ENCODE measurements at places on chromosomes 7 and 10. TPM values are rescaled to one million over a fixed set of nuclear protein-coding genes. Genes with fewer than 3 reads are reported as not detected.

- DNase-seq = no peak
These were observed 137.6 kb downstream of the ZNF467 start for GRCh38 chr7:149635561-149636329.

- no peak for DNase-seq
These were observed 138.0 kb upstream of the KLF6 start for GRCh38 chr10:3923033-3923432.

- no peak for DNase-seq
These were observed 110.9 kb downstream of the ADCY1 start for GRCh38 chr7:45684910-45685618.

DNA sequence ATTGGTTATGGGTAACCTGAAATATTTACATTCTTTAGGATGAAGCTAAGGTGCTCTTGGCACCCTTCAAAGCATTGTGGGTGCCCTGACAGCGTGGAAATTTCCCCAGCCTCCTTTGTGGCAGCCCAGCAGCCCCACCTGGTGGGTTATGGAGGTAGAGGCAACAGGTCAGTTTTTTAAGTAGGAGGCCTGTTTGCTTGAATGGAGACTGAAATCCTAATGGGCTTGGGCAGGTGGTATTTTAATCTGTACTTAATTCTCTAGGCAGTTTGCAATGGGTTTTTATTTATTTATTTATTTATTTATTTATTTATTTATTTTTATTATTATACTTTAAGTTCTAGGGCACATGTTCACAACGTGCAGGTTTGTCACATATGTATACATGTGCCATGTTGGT lies 139.4 kb downstream of the EPC1 start:
- peak; percentile 31 for DNase-seq

GRCh38 chr7:727806-728460 lies 852 bp upstream of the PRKAR1B start:
- DNase-seq = no peak

- peak; percentile 40 for DNase-seq
These were observed 78.9 kb downstream of the ALOX5 start for GRCh38 chr10:45452743-45453452.

- DNase-seq = no peak
These were observed 257.9 kb downstream of the PTPRN2 start for GRCh38 chr7:158329686-158330085.

The MACC1 gene
- 6.9 TPM for total RNA-seq

The CDNF gene
- 4.8 TPM for total RNA-seq

The EFCAB10 gene
- not detected for total RNA-seq
